ENCODE measurements at places on chromosomes 4 and X.
A peak's percentile ranks its signal among the peaks of the same experiment; 100 is the strongest.

DNA sequence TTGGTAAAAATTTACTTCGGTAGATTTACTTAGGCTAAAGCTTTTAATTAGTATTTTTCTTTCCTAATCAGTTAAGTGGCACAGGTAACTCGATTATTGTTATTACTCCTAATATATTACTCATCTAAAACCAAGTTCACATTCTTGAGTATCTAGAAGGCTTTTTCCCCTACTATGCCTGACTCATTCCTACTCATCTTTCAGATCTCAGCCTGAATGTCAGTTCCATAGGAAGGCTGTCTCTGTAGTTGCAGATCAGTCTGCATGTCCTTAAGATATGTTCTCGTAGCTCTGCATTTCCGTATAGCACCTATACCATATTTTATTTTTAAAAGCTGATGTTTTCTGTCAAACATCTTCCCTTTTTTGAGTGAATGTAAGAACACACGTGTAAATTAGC, 5.9 kb upstream of the FAM184B start:
- no peak for DNase-seq

DNA sequence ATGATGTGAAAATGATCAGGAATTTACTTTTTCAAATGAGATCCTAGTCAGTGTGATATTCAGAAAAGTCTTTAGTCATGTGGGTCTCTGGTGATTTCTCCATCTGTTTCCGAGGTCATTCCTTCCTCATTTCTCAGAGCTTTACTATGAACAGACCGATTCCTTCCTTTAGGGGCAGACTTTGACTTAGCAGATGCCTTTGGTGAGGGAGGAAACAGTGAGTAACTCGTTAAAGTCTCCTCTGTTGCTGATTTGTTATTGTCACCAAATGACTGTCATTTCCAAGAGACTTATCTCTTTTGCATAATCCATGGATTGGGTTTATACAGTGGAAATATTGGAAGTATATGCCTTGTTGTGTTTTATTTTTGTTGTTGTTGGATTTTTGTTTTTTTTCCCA, 76.2 kb upstream of the CD99 start:
- no peak for DNase-seq

DNA sequence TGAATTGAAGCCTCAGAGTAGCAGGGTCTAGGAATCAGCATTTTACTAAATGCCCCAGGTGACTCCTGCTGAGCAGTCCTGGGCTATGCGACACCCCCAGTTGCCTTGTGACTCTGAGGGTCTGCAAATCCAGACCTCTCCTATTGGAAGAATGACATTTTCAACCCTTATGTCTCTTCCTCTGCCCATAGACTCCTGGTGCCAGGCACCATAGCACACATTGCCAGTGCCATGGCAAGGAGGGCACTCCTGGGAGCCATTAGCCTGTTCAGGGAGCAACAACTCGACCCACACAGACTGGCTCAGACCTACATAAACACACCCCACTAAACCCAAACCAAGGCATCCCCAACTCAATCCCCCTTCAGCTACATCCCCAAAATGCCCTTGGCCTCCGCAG, 3.7 kb upstream of the JAKMIP1 start:
- no peak for DNase-seq

DNA sequence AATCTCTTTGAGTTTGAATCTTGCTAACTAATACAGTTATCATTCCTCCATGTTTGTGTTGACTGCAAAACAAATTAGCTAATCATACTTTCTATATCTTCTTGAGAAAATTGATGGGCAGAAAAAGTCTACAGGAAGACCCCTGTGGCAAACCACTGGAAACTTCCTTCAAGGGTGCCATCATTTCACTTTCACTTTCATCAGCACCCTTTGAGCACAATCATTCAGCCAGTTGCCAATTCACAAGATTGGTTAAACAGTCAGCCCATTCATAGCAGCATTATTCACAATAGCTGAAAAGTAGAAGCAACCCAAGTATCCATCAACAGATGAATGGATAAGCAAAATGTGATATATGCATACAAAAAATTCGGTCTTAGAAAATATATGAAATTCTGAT, 101.5 kb downstream of the CCDC160 start:
- peak; percentile 32 for DNase-seq

GRCh38 chr4:146654687-146655520, 16.2 kb downstream of the POU4F2 start:
- no peak for DNase-seq

DNA sequence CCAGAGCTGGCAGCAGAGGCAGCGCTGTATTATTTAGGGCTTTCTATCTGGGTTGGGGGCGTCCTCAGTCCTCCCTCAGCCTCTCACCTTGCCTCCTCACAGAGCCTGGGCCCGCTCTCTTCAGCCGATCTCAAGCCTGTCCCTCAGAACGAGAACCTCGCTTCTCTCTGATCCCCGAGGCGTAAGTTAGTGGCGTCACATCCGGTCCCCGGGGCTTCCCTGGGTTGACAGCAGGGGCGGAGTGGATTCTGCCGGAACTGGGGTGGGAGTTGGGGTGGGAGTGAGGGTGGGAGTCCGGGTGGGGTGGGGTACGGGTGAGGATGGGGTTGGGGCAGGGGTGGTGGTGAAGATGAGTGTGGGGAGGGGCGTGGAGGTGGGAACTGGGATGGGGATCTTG, at the start of gene MAGEA10:
Gene MAGEA10 (minus strand): TSS at position 190 of the 397 bp plus-strand sequence. CDS start 2,957 bp downstream, outside the sequence.
- DNase-seq = no peak

DNA sequence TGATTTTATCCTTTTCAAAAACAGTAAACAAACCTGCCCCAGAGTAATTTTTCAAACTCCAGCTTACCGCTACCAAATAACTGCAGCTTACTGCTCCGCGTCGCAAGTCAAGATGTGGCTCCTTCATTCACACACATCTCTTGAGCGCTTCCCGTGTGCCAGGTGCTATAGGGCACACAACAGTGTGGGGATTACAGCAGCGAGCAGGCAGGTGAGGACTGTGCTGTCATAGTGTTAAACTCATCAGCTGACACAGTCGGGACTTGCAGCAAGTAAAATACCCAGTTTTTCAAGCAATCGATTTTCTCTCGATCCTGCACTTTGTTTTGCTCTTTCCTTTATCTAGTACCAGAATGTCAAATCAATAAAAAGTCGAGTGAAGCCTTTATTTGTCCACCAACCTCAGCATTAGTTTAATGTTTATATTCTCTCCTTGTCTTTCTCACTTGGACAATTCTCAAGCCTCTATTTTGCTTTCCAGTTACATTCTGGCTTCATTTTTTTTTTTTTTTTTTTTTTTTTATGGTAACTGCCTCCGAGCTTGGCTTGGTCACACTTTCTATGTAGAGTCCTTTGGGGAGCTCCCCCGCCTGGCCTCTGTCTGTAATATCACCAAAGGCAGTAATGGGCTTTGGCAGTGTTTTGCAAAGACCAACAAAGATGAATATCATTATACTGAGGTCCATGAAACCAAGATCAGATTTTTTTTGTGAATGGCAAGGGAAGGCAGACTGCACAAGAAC, 8.3 kb upstream of the ASB5 start:
- peak; percentile 44 for DNase-seq

DNA sequence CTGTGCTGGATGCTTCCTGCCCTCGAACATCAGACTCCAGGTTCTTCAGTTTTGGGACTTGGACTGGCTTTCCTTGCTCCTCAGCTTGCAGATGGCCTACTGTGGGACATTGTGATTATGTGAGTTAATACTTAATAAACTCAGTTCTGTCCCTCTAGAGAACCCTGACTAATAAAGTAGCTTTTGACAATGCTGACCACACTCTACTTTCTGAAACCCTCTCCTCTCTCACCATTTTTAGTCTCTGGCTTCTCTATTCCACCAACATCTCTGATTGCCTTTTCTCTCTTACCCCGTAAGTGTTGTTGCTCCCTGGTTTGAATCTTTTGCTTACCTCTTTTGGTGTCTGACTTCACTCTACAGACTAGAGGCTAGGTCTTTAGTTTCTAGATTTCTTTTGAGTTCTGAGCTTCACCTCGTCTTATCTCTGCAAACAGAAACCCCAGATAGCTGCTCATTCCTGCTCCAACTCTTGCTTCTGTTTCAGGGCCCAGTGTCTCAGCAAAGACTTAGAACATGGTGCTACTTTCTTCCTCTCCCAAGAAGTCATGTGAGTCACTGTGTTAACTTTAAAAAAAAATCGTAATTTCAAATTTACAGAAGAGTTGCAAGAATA, 11.4 kb downstream of the TMSB4X start:
- no peak for DNase-seq

GRCh38 chrX:17613979-17614588, 123.2 kb upstream of the SCML1 start:
- DNase-seq = peak; percentile 24

- DNase-seq = peak; percentile 5
Observed at GRCh38 chr4:118033148-118034052, 886 bp upstream of the NDST3 start.

DNA sequence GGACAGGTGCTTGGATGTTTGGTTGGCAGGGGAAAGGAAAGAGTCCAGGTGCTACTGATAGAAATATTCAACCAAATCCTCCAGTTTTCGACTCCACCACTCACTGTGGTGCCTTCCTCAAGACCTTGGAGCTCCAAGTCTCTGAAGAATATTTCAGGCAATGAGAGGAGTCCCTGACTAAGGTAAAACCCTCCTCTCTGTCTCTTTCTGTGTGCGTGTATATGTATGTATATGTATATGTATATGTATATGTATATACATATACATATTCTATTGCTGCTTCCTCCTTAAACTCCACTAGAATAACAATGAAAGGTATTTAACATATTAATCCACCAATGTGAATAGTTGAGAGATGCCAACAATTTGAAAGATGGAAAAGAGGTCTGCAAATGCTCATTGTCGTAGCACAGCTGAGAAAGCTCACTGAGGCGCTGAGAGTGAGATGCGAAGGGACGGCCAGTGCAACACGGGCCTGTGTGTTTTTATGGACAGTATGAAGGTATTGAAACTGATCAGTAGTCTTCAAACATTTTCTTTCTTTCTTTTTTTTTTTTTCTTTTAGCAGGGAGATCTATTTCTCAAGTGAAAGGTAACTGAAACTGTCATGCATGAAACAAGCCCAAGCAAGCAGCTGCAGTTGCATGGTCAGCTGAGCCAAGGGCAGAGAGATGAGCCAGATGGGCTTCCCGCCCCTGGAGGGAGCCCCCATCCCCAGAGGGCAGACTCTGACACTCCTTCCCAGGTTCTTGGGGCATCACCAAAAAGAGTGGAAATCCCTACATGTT, 41.1 kb upstream of the HS3ST1 start:
- no peak for DNase-seq

- DNase-seq = peak; percentile 33
Observed at GRCh38 chrX:46444011-46444410, 101.2 kb downstream of the ZNF674 start.

GRCh38 chrX:9923357-9923756, 43.8 kb upstream of the CLDN34 start:
- DNase-seq = no peak

DNA sequence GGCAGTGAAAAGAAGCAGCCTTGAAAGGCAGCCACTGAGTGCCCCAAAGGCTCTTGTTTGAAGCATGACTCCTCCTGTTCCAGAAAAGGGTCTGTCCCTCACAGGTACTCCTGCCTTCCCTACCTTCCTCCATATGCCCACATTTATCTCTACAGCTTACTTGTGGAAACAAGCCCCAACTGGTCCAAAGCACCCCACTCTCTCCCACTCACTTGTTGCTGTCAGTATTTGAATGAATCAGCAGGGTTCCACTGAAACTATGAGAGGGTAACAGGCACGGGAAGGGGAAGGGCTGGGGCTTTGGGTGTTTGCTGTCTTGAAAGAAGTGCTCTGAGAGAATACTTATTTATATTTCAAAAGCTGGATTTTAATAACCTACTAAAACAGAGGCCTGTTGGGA, 34.9 kb downstream of the GPR143 start:
- peak; percentile 10 for DNase-seq

- DNase-seq = no peak
Observed at GRCh38 chrX:23228454-23228853, 106.2 kb upstream of the PTCHD1 start.

- no peak for DNase-seq
Observed at GRCh38 chr4:122524176-122524575, 67.7 kb upstream of the IL2 start.

- no peak for DNase-seq
Observed at GRCh38 chr4:163195247-163195765, 28.6 kb upstream of the NAF1 start.

DNA sequence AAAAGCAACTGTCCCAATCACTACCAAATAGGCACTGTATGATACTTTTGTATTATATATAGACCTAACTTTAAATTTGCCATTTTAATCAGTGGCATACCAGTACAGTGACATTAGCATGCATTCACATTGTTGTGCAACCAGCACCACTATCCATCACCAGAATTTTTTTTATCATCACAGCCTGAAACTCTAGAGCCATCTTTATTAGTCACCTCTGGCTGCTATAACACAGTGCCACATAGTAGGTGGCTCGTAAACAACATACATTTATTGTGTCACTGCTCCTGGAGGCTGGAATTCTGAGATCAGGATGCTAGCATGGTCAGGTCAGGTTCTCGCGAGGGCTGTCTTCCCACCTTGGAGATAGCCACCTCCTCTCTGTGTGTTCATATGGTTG, 188.4 kb upstream of the GALNT7 start:
- DNase-seq = no peak

- no peak for DNase-seq
Observed at GRCh38 chr4:182914357-182914756, 2.8 kb downstream of the DCTD start.

DNA sequence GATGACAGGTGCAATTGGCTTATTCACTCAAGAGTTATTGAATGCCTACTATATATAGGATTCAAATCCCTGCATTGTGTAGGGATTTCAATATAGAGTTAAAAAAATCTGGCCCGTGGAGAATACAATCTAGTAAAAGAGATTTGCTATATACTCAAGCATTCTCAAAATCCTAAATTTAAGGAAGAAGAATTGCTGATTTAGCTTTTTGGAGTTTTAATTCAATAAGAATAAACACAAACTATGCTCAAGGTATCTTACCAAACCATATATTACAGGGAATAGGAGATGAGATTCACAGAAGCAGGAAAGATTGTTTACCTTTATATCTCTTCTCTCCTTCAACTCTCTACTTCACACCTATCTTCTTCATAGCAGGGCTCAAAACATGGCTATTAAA, 476.8 kb downstream of the PACRGL start:
- DNase-seq = no peak

- DNase-seq = no peak
Observed at GRCh38 chr4:44326741-44327140, 121.9 kb downstream of the KCTD8 start.

GRCh38 chrX:15437724-15438123, 53.5 kb upstream of the VEGFD start:
- no peak for DNase-seq

DNA sequence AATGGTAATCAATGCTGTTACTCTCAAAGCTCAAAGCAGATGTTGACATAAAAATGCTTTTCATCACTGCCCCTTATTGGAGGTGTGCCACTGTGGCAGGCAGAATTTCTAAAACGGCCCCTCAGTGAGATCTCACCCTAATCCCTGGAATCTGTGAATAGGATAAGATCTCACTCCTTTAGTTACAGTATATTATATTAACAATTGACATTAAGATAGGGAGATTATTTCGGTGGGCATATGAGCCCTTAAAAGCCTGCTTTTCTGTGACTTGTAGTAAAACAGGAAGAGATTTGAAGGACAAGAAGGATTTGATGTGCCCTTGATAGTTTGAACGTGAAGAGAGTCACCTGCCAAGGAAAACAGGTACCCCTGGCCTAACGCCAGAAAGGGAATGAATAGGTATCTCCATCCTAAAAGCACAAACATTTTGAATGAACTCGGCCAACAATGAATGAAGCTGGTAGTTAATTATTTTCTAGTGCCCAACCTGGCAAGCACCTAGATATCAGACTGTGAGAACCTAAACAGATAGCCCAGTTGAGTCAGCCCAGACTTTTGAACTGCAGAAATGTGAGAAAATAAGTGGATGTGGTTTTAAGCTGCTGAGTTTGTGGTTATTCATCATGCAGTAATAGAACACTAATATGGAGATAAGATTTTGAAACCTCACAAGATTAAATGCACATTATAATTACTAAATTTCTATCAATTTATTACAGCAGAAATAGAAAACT, 881.6 kb downstream of the PCDH18 start:
- DNase-seq = no peak

Measured in activated CD8-positive, alpha-beta T cell treated with anti-CD3 and anti-CD28 coated beads for 36 hours (primary cell).